ENCODE measurements at places on chromosomes 3 and 15.

DNA sequence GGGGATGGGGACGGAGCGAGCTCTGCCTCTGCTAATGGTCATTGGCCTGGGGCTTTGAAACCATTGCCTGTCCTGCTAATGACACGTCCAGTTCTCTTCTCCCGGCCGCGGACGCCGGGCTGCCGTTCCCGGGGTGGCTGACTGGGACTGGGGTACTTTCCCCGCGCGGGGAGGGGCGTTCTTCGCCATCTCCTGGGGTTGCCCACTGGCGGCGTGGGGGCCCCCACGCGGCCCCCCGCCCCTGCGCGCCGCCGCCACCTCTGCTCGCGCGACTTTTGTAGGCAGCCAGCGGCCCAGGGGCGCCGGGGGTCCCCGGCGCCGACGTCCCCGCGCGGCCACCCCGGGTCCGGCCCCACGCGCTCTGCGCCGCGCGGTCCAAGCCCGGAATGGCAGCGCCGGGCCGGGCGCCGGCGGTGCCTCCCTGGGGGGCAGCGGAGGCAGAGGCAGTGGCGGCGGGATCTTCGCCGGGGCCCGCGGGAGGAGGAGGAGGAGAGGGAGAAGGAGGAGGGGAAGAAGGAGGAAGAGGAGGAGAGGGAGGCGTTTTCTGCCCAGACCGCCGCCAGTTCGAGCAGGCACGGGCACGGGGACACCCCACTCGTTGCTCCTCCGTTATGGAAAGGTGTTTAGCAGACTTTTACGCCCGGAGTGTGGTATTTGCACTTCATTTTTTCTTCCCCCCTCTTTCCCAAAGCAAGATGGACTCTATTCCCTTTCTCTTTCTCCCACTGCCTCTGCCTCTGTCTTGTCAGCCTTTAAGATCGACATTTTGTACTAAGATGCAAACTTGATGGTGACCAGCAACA lies 2.3 kb downstream of the BBX start:
- peak; percentile 61 for DNase-seq
- H3K36me3 ChIP-seq = peaks cover 13% of the 10 kb centered on the region
- no peaks in the 10 kb centered on the region for H3K27me3 ChIP-seq
- H3K4me1 ChIP-seq = peaks cover 23% of the 10 kb centered on the region
- H3K27ac ChIP-seq = peak overlapping the region; percentile 96

DNA sequence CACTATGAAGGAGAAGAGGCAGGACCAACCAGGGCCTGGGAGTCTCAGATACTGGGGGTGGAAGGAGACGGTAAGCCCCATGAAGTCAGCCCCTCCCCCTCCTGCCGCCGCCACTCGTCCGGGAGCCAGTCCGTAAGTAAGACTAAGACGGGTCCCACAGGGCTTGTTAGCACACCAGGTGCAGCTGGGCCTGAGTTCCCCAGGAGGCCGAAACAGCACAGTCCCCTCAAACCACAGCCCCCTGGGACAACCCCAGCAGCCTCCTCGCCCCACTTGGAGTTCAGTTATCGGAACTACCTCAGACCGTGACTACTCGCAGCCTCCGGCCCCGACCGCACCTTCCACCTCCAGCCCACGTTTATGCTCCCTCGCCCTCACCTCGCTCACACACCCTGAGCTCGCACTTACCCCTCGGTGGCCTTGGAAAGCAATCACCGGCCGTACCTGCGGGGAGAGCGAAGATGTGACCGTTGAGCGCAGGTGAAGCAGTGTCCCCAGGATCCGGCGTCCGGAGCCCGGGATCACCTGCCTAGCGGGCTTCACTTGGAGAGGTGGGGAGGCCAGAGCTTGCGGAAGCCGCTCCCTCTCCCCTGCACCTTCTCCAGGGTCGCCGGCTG lies 557 bp downstream of the ELL3 start:
- peak overlapping the region; percentile 91 for H3K4me3 ChIP-seq
- peaks cover 6% of the 10 kb centered on the region for H3K36me3 ChIP-seq
- H3K27me3 ChIP-seq = no peaks in the 10 kb centered on the region
- DNase-seq = no peak

GRCh38 chr3:18623220-18623619 lies 198.1 kb upstream of the SATB1 start:
- no peak overlapping the region for H3K4me3 ChIP-seq
- H3K36me3 ChIP-seq = peaks cover 20% of the 10 kb centered on the region
- H3K27me3 ChIP-seq = no peaks in the 10 kb centered on the region
- peaks cover 13% of the 10 kb centered on the region for H3K4me1 ChIP-seq

DNA sequence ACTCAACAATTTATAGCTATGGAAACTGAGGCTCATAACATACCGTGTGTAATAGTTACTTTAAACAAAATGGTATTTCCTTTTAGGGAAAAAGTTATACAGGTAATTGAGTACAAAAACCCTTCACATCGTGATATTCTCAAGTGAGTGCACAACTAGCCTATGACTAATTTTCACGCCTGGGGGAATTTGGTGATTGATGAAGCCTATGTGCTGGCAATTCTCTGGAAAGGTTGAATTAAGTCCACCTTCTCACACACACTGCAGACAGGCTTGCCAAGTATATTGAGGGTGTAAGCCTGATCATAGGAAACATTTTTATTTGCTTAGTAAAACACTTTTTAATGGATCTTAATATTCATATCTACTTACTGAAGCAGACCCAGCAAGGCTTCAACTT lies 41.3 kb upstream of the ROBO2 start:
- DNase-seq = no peak
- no peaks in the 10 kb centered on the region for H3K36me3 ChIP-seq
- H3K27ac ChIP-seq = no peak overlapping the region
- H3K27me3 ChIP-seq = no peaks in the 10 kb centered on the region
- no peak overlapping the region for H3K4me3 ChIP-seq

GRCh38 chr15:65832549-65833364 lies 36.5 kb upstream of the RAB11A start:
- H3K4me3 ChIP-seq = peak overlapping the region; percentile 84
- H3K4me1 ChIP-seq = peaks cover 46% of the 10 kb centered on the region
- peak overlapping the region; percentile 94 for H3K27ac ChIP-seq
- peaks cover 4% of the 10 kb centered on the region for H3K36me3 ChIP-seq
- peak; percentile 68 for DNase-seq
- no peaks in the 10 kb centered on the region for H3K27me3 ChIP-seq

Measured in activated naive CD8-positive, alpha-beta T cell treated with anti-CD3 and anti-CD28 coated beads, Interleukin-2, amount 10 ng/mL, durations not matched to agents 7 days and 5 days (primary cell).